Effector memory CD8-positive, alpha-beta T cell (primary cell): ENCODE measurements at places on chromosomes 12 and 14.

DNA sequence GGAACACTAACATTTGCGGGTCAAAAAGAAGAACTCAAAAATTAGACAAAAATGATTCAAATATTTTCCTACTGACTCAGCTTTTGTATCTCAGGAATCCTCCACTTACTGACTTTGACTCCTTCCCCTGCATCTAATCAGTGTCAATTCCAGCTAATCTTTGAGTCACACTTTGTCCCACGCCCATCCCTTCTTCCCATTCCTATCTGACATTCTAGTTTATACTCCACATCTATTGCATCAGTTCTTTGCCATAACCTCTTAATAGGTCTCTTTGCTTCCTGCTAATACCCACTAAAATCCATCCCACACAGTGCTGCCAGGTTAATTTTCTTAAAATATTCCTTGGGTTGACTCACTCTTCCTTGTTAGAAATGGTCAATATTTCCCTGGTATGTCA lies 19.1 kb downstream of the BBS10 start:
- H3K27me3 ChIP-seq = peaks cover 32% of the 10 kb centered on the region
- no peak for DNase-seq
- no peak overlapping the region for H3K27ac ChIP-seq
- peaks cover 3% of the 10 kb centered on the region for H3K36me3 ChIP-seq
- no peak overlapping the region for H3K4me3 ChIP-seq

DNA sequence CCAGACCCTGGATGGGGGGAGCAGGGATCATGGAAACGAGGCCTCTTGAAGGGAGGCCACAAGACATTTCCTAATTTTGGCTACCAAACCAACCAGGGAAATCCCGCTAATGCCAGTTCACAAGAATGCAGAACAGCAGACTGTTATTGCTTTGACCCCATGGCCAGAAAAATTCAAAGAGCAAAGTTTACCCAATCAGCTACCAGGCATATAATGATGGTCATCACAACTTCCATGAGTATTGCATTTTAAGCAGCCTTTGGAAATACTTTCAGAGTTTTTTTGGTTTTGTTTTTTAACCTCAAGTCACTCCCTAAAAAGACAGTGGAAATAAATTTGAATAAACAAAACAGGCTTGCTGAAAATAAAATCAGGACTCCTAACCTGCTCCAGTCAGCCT lies at the start of gene IL25:
TSS of gene IL25 (plus strand) at position 301 of the 400 bp plus-strand sequence.
- no peak within 1 kb of the TSS for H3K27ac ChIP-seq
- H3K4me1 ChIP-seq = no peaks in the 10 kb centered on the region
- peaks cover 3% of the 10 kb centered on the region for H3K27me3 ChIP-seq
- no peaks in the 10 kb centered on the region for H3K36me3 ChIP-seq
- H3K4me3 ChIP-seq = no peak within 1 kb of the TSS

GRCh38 chr14:104431929-104432541 lies 147.5 kb upstream of the C14orf180 start:
- H3K4me3 ChIP-seq = no peak overlapping the region
- no peaks in the 10 kb centered on the region for H3K4me1 ChIP-seq
- no peak for DNase-seq
- peaks cover 49% of the 10 kb centered on the region for H3K27me3 ChIP-seq

DNA sequence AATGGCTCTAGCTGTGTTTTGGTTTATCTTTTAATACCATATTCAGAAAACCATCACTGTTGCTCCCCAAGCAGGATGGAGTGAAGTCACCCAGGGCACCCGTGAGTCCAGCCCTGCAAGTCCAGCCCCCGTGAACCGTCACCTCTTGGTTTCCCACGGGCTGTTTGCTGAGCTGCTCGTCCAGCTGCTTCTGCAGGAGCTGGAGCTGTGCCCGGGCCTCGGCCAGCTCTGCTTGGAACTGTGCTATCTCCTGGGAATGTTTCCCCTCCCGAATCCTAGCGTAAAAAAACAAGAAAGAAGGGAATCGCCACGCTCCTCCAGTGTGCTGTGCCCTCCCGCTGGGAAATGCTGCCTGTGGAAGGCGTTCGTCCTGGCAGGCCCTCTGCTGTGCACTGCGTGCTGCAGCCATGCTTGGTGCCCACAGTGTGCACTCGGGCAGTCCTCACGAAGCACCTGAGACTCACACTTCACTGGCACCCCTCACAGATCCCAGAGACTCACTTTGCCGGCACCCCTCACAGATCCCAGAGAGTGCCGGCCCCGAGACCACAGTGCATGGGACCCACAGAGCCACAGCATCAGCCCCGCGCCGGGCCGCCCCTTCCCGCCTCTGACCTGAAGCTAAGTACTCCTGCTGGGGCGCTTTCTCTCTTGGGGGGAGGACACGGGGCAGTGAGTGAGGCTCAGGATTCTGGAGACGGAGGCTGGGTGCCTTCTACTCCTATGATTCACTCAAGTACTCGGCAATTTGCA lies 15.4 kb upstream of the ANKLE2 start:
- H3K27me3 ChIP-seq = no peaks in the 10 kb centered on the region
- no peak for DNase-seq
- H3K36me3 ChIP-seq = peaks cover 56% of the 10 kb centered on the region
- H3K4me3 ChIP-seq = no peak overlapping the region
- no peak overlapping the region for H3K27ac ChIP-seq

- DNase-seq = no peak
- H3K4me3 ChIP-seq = no peak overlapping the region
- H3K4me1 ChIP-seq = peaks cover 5% of the 10 kb centered on the region
- H3K27me3 ChIP-seq = no peaks in the 10 kb centered on the region
These were observed 45.9 kb downstream of the PPP1R13B start for GRCh38 chr14:103801459-103801858.

- peaks cover 64% of the 10 kb centered on the region for H3K27me3 ChIP-seq
- no peak overlapping the region for H3K27ac ChIP-seq
- no peak overlapping the region for H3K4me3 ChIP-seq
These were observed 8.9 kb downstream of the CMTM5 start for GRCh38 chr14:23385642-23386265.

DNA sequence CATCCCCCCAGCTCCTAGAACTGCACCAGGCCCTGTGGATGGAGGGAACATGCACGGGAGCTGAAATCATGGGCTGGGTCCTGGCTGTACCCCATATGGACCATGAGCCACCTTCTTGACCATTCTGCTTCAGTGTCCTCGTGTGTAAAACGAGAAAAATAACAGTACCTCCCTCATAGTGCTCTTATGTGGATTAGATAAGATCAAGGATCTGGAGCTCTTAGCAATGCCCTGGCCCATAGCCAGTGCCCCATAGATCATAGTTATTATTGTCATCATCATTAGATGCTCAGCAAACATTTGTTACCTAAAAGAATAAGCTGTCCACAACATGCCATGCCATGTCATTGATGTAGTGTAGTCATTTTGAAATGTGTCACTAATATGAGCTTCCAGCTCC lies 71.3 kb downstream of the SYNE3 start:
- no peak overlapping the region for H3K4me3 ChIP-seq
- peaks cover 26% of the 10 kb centered on the region for H3K36me3 ChIP-seq
- no peaks in the 10 kb centered on the region for H3K4me1 ChIP-seq
- H3K27me3 ChIP-seq = no peaks in the 10 kb centered on the region
- H3K27ac ChIP-seq = peak overlapping the region; percentile 86
- no peak for DNase-seq

DNA sequence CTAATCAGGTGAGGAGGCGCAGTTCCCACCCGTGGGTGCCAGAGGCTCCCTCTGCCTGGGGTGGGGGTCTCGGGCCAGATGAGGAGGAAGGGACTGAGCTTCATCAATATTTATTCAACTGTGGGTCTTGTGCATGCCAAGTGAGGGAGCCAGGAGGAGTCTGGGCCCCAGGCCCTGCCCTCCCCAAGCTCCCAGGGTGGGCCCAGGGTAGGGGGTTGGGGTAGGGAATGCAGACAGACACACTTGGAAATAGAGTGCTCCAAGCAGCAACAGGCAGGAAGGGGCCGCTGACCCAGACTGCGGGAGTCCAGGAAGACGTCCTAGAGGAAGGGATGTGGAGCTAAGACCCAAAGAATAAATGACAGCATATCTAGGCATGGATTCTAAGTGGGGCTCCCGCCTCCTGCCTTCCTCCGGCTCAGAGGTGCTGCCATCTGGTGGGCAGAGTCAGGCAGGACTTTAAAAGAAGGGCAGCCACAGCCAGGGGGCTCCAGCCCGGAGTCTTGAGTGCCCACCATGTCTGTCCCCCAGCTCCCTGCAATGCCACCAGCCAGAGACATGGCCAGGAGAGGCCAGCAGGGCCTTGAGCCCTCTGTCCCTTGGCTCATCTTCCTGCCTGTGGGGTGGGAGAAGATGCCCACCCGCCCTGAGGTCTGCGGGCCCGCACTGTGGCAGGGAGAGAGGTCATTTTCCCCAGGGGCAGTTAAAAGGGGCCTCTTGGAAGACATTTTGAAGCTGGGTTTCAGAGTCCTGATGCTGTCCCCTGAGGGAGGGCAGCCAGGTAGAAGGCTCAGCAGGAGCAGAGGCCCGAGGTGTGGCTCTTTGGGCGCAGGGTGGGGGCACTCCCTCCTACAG lies 70.1 kb downstream of the PHETA1 start:
- no peak overlapping the region for H3K4me3 ChIP-seq
- no peaks in the 10 kb centered on the region for H3K4me1 ChIP-seq
- H3K27ac ChIP-seq = no peak overlapping the region
- H3K36me3 ChIP-seq = no peaks in the 10 kb centered on the region
- peak; percentile 27 for DNase-seq
- H3K27me3 ChIP-seq = peaks cover 21% of the 10 kb centered on the region

DNA sequence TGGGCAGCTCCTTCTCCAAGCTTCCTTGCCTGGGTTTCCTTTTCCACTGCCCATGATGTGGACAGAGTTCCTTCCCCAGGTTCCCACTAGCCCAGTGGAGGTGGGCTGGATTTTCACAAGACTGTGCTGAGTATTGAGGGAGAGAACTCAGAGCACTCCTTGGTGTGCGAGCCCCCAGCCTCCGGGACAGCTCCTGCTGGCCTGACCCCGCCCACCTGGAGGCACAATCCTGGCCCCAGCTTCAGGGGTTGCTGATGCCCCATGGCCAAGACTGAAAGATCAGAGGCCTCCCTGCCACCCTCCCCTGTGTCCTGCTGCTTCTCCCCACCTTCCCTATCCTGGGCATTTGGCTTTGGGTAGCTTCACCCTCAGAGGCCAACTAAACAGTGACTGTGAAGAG lies 7.7 kb downstream of the KCNH3 start:
- H3K4me3 ChIP-seq = no peak overlapping the region
- no peak overlapping the region for H3K27ac ChIP-seq
- peaks cover 30% of the 10 kb centered on the region for H3K27me3 ChIP-seq
- DNase-seq = no peak
- peaks cover 9% of the 10 kb centered on the region for H3K4me1 ChIP-seq
- no peaks in the 10 kb centered on the region for H3K36me3 ChIP-seq

DNA sequence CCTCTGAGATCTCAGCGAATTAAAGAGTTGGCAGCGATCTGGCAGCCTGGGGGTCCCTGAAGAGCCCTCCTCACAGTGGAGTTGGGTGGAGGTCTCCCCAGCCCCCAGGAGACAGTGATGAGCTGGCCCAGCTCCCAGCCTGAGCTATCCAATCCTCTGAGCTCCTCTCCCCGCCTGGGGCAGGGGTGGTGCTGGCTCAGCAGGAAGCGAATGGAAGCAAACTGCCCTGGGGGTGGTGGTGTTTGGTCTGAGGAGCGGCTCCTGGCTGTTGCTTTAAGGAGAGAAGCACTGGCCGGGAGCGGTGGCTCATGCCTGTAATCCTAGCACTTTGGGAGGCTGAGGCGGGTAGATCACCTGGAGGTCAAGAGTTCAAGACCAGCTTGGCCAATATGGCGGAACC lies 19.5 kb upstream of the MEG3 start:
- H3K27ac ChIP-seq = no peak overlapping the region
- no peak for DNase-seq
- peaks cover 46% of the 10 kb centered on the region for H3K27me3 ChIP-seq
- H3K4me3 ChIP-seq = no peak overlapping the region

DNA sequence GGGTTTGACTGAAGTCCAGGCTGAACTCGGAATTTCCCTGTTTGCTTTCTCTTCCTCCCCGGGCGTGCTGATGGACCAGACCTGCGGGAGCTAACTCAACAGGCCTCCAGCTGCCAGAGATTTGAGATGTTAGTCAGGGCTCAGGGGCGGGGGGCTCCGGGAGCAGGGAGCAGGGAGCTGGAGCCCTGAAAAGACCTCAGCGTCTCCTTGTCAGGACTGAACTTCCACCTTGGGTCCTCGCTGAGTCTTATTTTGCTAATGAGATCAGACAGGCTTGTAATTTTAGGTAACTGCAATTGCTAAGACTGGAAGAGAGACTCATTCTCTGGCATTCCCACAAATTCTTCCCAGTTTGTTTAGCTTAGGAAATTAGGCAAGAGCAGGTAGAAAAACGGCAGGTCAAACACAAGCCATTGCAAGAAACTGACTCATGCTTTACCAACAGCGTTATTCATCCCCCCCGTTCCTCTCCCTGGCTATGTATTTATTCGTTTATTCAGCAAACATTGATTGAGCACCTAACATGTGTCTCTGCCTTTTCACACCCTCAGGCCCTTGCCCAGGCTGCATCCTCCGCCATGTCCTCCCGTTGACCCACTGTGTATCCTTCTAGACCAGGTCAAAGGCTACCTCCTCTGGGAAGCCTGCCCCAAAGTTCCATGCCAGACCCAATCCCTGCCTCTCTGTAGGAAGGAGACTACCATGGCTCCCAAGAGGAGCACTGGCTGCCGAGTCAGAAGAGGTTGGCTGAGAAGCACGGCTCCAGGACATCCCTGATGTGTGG lies 80.4 kb upstream of the DIO3 start:
- no peaks in the 10 kb centered on the region for H3K4me1 ChIP-seq
- peaks cover 59% of the 10 kb centered on the region for H3K27me3 ChIP-seq
- H3K36me3 ChIP-seq = no peaks in the 10 kb centered on the region
- DNase-seq = no peak

GRCh38 chr14:78902010-78902623 lies 731.9 kb downstream of the NRXN3 start:
- no peak overlapping the region for H3K27ac ChIP-seq
- no peaks in the 10 kb centered on the region for H3K4me1 ChIP-seq

DNA sequence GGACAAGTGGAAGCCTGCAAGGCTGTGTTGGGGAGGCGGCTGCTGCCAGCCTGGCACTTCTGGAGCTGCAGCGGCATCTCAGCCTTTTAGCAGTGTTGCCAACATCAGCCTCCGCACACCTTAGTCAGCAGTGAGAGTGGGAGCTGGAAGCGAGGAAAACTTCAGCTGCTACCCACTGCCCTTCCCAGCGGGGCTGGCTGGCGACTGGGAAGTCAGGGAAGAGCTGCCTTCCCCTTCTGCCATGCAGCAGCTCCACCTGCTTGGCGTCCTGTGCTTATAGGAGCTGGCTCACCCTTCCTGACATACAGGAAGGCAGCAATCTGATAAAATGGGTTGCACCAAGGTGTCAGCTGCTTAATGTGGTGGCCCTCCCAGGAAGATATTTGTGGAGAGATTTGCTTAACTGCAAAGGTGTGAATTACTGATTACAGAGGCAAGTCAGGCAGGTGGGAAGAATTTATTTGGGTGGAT lies 15.4 kb upstream of the PLEKHG3 start:
- no peak for DNase-seq
- H3K27ac ChIP-seq = no peak overlapping the region
- H3K36me3 ChIP-seq = no peaks in the 10 kb centered on the region
- no peak overlapping the region for H3K4me3 ChIP-seq

- no peak for DNase-seq
- H3K27ac ChIP-seq = no peak overlapping the region
- H3K4me3 ChIP-seq = no peak overlapping the region
- H3K27me3 ChIP-seq = peaks cover 21% of the 10 kb centered on the region
- H3K4me1 ChIP-seq = no peaks in the 10 kb centered on the region
These were observed 160.8 kb upstream of the FAR2 start for GRCh38 chr12:28988325-28988704.

- no peak for DNase-seq
- no peak overlapping the region for H3K4me3 ChIP-seq
- H3K36me3 ChIP-seq = peaks cover 3% of the 10 kb centered on the region
- H3K27me3 ChIP-seq = no peaks in the 10 kb centered on the region
These were observed 17.9 kb downstream of the ZFP36L1 start for GRCh38 chr14:68774771-68775613.

GRCh38 chr14:104843442-104844305 lies 21.4 kb upstream of the CEP170B start:
- H3K4me1 ChIP-seq = no peaks in the 10 kb centered on the region
- peak overlapping the region; percentile 55 for H3K4me3 ChIP-seq
- no peaks in the 10 kb centered on the region for H3K36me3 ChIP-seq
- peaks cover 81% of the 10 kb centered on the region for H3K27me3 ChIP-seq
- DNase-seq = no peak
- no peak overlapping the region for H3K27ac ChIP-seq
